ENCODE measurements at places on chromosomes 7 and 10. TPM values are rescaled to one million over a fixed set of nuclear protein-coding genes. Genes with fewer than 3 reads are reported as not detected.

The CCDC7 gene
- 17.5 TPM for total RNA-seq

The PIP gene
- not detected for total RNA-seq

The CRYGN gene
- 0.33 TPM for total RNA-seq

The CHN2 gene
- total RNA-seq: 8.3 TPM

The AP5Z1 gene
- 32.0 TPM for total RNA-seq

DNA sequence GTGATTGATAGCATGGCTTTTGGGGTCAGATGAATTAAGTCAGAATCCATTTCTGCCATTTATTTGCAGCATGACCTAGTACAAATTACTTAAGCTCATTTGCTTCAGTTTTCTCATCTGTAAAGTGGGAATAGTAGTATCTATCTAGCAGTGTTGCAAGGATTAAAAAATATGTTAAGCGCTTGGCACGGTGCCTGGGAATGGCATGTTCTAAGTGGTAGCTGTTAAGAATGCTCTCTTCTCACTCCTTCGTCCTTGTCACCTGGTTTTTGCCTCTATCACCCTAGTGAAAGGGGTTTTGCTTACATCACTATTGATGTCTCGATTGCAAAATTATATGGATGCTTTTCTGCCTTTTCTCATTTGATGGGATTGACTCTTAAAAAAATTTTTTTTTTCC lies 7.4 kb downstream of the TMEM248 start:
- peaks cover 8% of the 10 kb centered on the region for H3K36me3 ChIP-seq
- H3K4me1 ChIP-seq: peaks cover 75% of the 10 kb centered on the region
- no peaks in the 10 kb centered on the region for H3K27me3 ChIP-seq
- no peak overlapping the region for H3K4me3 ChIP-seq
- DNase-seq: no peak

DNA sequence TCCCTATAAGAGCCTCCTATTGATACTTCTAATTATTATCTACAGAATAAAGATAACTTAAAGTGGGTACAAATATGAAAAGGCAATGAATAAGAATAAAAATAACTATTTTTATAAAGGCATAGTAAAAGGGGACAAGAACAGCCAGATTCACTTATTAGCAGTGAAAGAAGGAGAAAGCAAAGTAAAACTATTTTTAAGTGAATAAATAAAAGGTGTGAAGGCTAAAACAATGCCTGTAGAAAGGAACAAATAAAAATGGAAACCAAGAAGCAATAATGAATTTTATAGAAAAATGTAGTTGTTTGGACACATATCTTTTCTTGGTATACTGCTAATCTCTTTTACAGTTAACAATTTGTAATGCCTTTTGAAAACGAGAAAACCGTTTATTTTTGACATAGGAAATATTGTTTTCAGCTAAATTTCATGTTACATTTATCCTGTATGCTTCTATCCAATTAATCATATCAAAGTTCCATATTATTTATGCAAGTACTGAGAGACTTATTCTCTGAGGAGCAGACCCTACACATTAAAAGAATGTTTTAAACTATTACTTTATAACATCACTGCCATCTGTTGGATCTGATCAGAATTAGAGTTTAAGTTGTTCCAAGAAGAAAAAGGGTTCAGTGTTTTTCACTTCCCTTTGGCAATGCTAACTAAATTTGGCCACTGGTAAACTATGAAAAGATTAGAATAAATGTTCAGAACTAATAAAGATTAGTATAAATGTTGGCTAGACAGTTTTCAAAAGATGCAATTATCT lies 59.1 kb downstream of the ARMC3 start:
- no peak overlapping the region for H3K27ac ChIP-seq
- no peak for DNase-seq
- peaks cover 10% of the 10 kb centered on the region for H3K4me1 ChIP-seq
- H3K4me3 ChIP-seq: no peak overlapping the region
- H3K27me3 ChIP-seq: no peaks in the 10 kb centered on the region

DNA sequence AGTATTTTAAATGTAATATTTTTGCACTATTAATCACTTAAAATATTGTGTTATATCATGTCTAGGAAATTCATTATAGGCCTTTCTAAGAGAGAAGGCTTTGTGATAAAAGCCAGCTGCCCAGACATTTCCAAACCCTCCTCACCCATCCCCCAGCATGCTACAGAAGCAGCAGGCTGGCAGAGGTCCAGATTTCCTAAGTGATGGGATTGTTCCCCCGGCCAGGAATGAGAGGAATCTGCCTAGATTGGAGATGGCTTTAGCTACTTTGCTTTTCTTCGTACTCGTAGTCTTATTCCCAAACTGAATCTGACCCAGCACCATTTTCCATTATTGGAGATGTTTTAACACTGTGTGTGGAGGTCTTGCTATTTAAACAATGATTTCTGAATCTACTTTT lies 29.4 kb downstream of the CDK14 start:
- no peak for DNase-seq
- no peaks in the 10 kb centered on the region for H3K36me3 ChIP-seq
- H3K4me1 ChIP-seq: peaks cover 33% of the 10 kb centered on the region
- no peaks in the 10 kb centered on the region for H3K27me3 ChIP-seq
- peak overlapping the region; percentile 1 for H3K4me3 ChIP-seq
- H3K27ac ChIP-seq: no peak overlapping the region

GRCh38 chr7:66399566-66399965 lies 194.4 kb downstream of the TPST1 start:
- no peaks in the 10 kb centered on the region for H3K27me3 ChIP-seq
- no peaks in the 10 kb centered on the region for H3K4me1 ChIP-seq
- H3K4me3 ChIP-seq: no peak overlapping the region
- DNase-seq: no peak

DNA sequence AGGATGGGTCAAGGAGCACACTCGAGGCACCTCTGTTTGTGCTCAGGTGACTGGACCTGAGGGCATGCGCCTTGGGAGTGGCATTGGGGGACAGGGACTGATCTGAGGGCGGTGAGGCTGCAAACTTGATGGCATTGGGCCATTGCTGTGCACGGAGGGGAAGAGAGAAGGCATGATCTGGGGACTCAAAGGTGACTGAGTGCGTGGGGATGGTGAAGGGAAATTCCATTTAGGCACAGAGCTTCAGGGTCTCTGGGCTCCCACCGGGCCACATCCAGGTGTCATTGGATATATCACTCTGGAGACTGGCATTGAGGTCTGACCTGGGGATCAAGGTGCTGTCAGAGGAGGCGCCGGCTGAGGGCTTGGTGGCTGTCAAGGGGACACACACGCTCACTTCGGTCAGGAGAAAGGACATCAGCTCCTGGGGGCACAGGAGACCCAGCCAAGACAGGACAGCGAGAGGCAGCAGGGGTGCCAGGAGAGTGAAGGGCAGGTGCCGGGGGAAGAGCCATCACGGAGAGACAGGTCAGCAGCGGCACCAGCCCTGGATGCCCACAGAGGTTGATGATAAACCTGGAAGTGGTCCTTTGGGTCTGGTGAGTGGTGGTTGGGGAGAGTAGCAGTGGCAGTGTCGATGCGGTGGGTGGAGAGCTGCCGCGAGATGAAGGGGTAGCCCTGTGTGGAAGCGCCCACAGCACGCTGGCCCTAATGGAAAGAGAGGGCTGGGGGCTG lies 5.5 kb downstream of the ADCK2 start:
- H3K4me1 ChIP-seq: peaks cover 23% of the 10 kb centered on the region
- no peak for DNase-seq
- no peak overlapping the region for H3K27ac ChIP-seq
- H3K36me3 ChIP-seq: peaks cover 16% of the 10 kb centered on the region

DNA sequence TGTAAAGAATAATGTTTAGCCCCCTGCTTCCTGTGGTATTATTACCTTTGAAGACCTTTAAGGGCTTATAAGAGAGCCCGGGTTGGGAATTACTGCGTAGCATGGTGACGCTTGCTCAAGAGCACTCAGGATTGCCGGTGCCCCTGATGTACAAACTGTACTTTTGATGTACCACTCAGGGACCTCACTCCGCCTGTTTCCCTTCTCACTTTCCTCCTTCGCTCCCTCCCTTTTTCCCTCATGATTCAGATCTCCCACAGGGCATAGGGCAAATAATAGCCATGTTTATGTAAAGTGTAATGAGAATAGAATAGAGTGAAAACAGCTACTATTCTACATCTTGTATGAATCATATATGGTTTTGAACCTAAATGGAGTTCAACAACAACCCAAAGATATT lies 77.8 kb upstream of the PDCD4 start:
- no peak overlapping the region for H3K4me3 ChIP-seq
- H3K36me3 ChIP-seq: peaks cover 16% of the 10 kb centered on the region

GRCh38 chr10:6912929-6913328 lies 332.9 kb upstream of the PRKCQ start:
- no peak for DNase-seq
- H3K27me3 ChIP-seq: no peaks in the 10 kb centered on the region
- no peak overlapping the region for H3K4me3 ChIP-seq
- H3K36me3 ChIP-seq: no peaks in the 10 kb centered on the region
- peak overlapping the region; percentile 60 for H3K27ac ChIP-seq
- H3K4me1 ChIP-seq: peaks cover 27% of the 10 kb centered on the region

- H3K36me3 ChIP-seq: no peaks in the 10 kb centered on the region
- no peak overlapping the region for H3K4me3 ChIP-seq
Measured at GRCh38 chr7:46133072-46133471, 212.0 kb upstream of the IGFBP3 start.

- no peak overlapping the region for H3K4me3 ChIP-seq
- H3K4me1 ChIP-seq: peaks cover 7% of the 10 kb centered on the region
- no peak for DNase-seq
- peaks cover 7% of the 10 kb centered on the region for H3K36me3 ChIP-seq
- no peaks in the 10 kb centered on the region for H3K27me3 ChIP-seq
- H3K27ac ChIP-seq: no peak overlapping the region
Measured at GRCh38 chr7:76023002-76023401, 24.8 kb downstream of the STYXL1 start.

GRCh38 chr7:44891372-44891771 lies 6.0 kb upstream of the PURB start:
- no peak overlapping the region for H3K27ac ChIP-seq
- no peaks in the 10 kb centered on the region for H3K36me3 ChIP-seq
- no peaks in the 10 kb centered on the region for H3K27me3 ChIP-seq
- no peak for DNase-seq
- no peak overlapping the region for H3K4me3 ChIP-seq

DNA sequence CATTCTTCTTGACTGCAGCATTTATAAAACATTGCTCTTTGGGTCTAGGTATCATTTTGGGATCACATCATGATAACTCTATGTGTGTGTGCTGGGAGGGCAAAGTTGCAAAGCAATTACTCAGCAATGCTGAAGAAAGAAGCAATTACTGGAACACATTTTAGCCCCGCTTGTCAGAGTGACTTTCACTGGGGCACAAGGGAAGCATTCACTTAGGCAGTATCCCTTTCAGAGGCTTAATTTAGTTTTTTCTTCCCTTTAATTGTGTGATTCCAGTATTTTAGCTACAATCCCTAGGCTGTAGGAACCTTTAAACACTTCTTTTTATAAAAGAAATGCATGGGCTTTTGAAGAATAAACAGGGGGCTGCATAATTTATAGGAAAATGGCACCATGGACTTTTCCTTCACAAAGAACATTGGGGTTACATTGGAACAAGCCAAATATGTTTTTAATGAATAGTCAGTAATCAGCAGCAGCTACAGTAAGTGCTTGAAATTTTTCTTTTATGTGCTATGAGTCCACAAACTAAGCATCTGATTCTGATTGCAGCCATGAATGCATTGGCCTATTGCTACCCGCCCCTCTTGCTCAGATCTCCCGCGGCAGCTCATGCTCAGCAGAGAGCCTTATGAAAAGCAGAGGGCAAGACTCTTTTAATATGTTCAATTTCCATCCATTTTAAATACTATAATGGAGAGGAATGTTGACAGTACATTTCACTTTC lies 51.2 kb upstream of the NXPH1 start:
- H3K27me3 ChIP-seq: no peaks in the 10 kb centered on the region
- no peaks in the 10 kb centered on the region for H3K36me3 ChIP-seq
- no peak overlapping the region for H3K27ac ChIP-seq

DNA sequence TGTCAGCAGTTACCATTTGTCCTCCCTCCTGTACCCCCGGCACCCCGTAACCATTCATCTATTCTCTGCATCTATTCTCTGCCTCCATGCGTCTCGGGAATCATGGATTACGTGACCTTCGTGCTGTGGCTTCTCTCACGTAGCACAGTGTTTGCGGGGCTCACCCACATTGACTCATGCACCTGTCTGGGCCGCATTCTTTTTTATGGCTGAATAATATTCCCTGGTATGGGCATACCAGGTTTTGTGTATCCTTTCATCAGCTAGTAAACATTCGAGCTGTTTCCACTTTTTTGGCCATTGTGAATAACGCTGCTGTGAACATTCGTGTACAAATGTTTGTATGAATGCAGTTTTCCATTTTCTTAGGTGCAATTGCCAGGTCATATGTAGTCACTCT lies 17.7 kb downstream of the CUX1 start:
- H3K27ac ChIP-seq: no peak overlapping the region
- no peaks in the 10 kb centered on the region for H3K36me3 ChIP-seq
- H3K27me3 ChIP-seq: no peaks in the 10 kb centered on the region
- H3K4me1 ChIP-seq: no peaks in the 10 kb centered on the region
- DNase-seq: no peak
- no peak overlapping the region for H3K4me3 ChIP-seq

- H3K27ac ChIP-seq: no peak overlapping the region
- H3K4me1 ChIP-seq: no peaks in the 10 kb centered on the region
- no peak overlapping the region for H3K4me3 ChIP-seq
- H3K27me3 ChIP-seq: no peaks in the 10 kb centered on the region
- no peak for DNase-seq
- H3K36me3 ChIP-seq: no peaks in the 10 kb centered on the region
Measured at GRCh38 chr10:76291175-76291574, 859.8 kb downstream of the LRMDA start.

DNA sequence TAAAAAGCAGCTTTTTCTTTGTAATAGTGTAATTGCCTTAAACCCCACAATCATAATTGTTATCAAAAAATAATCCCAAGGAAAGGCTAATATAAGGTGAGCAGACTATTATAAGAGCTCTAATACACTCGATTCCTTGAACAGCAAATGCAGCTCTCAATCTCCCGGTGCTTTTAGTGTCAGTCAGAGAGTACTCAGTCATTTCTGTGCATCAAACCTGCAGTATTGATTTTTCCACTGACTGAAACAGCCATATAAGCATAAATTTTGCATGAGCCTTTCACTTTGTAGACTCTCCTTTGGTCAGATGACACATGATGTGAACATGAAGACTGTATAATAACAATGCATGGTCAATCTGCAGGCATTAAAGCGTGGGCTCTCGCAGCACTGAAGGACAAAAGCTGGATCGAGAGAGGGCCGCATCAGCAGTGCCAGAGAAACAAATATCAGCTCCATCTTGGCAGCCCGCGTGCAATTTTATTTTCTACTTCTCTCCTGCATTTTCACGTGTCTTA lies 272.0 kb downstream of the POU6F2 start:
- H3K36me3 ChIP-seq: no peaks in the 10 kb centered on the region
- DNase-seq: no peak
- H3K27me3 ChIP-seq: no peaks in the 10 kb centered on the region
- no peak overlapping the region for H3K27ac ChIP-seq
- H3K4me3 ChIP-seq: no peak overlapping the region
- H3K4me1 ChIP-seq: no peaks in the 10 kb centered on the region

DNA sequence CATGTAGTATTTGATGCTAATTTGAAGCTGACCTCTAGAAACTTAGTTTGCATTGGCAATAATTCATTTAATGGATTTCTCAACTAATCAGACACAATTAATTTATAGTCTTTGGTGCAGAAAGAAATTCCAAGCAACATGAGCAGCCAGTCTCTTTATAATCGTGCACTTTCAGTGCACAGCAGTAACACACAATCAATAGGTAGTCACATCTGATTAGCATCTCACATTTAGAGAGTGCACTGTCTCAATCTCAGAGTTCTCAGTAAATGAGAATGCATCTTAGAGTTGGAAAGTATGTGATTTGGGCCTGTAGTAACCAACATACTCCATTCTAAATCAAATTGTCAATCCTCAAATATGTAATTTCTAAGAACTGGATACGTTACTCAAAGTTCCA lies 377.6 kb downstream of the POM121L12 start:
- no peaks in the 10 kb centered on the region for H3K4me1 ChIP-seq
- no peak overlapping the region for H3K27ac ChIP-seq
- H3K36me3 ChIP-seq: no peaks in the 10 kb centered on the region
- H3K4me3 ChIP-seq: no peak overlapping the region
- DNase-seq: no peak
- H3K27me3 ChIP-seq: no peaks in the 10 kb centered on the region
